ENCODE measurements at places on chromosomes 7 and 10. TPM values are rescaled to one million over a fixed set of nuclear protein-coding genes. Genes with fewer than 3 reads are reported as not detected.

The SPAM1 gene
- not detected for total RNA-seq

DNA sequence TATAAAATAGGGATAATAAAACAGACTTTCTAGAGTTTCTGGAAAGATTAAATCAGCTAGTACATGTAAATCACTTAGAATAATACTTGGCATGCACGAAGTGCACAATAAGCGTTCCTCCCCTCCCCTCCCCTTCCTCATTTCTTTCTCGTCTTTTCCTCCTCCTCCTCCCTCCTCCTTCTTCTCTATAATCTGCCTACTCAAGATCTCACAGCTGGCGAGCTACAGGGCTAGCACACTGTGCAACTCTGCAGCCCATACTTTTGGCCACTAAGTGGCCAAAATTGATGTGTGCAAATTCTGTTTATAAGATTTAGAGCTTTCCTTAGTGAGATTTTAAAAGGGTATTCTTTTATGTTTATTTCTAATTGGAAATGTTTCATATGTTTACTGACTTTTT lies 565.3 kb downstream of the PHTF2 start:
- H3K4me1 ChIP-seq: no peaks in the 10 kb centered on the region
- DNase-seq: no peak
- H3K27me3 ChIP-seq: no peaks in the 10 kb centered on the region

GRCh38 chr10:119667562-119668328 lies 16.6 kb downstream of the BAG3 start:
- no peak overlapping the region for H3K4me3 ChIP-seq
- H3K36me3 ChIP-seq: no peaks in the 10 kb centered on the region
- no peak for DNase-seq
- no peak overlapping the region for H3K27ac ChIP-seq

The ARHGEF35 gene
- total RNA-seq: 9.7 TPM

- no peaks in the 10 kb centered on the region for H3K36me3 ChIP-seq
- no peaks in the 10 kb centered on the region for H3K27me3 ChIP-seq
- no peak overlapping the region for H3K4me3 ChIP-seq
- DNase-seq: no peak
Observed at GRCh38 chr7:16961641-16962040, 79.9 kb upstream of the AGR3 start.

GRCh38 chr7:129773871-129774270 lies 162.4 kb downstream of the NRF1 start:
- DNase-seq: no peak
- no peak overlapping the region for H3K27ac ChIP-seq
- no peaks in the 10 kb centered on the region for H3K36me3 ChIP-seq
- H3K27me3 ChIP-seq: peaks cover 5% of the 10 kb centered on the region
- H3K4me3 ChIP-seq: no peak overlapping the region

DNA sequence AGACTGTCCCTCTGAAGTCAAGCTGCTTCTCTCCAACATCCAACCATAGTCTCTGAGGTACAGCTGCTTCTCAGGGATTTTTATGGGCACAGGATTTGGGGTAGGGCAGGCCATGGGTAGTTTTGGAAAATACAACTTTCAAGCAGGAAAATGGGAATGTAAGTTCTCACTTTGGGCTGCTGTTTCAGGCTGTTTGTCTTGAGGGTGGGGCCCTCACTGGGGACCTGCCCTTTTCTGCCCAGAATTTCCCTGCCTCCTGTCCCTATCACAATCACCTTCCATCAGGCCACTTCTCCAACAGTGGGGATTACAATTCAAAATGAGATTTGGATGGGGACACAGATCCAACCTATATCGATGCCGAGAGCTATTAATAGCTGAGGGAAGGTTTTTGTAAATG lies 24.5 kb downstream of the SSMEM1 start:
- no peak overlapping the region for H3K27ac ChIP-seq
- no peak for DNase-seq
- no peaks in the 10 kb centered on the region for H3K36me3 ChIP-seq
- H3K27me3 ChIP-seq: no peaks in the 10 kb centered on the region

DNA sequence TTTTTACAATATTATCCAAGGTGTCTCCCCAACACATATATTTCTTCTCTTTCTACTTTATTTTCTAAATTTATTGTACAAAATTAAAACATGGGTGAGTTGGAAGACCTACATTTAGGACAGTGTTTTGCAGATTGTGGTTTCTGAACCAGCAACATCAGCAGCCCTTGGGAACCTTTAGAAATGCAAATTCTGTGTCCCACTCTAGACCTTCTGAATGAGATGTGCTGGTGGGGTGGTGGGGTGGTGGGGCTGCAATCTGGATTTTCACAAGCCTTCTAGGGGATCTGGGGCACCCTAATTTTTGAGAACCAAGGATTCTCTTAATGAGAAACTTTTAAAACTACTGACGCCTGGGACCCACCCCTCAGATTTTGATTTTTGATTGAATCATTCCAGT lies 7.4 kb upstream of the PAPSS2 start:
- H3K27me3 ChIP-seq: no peaks in the 10 kb centered on the region
- H3K4me3 ChIP-seq: no peak overlapping the region
- DNase-seq: no peak
- no peak overlapping the region for H3K27ac ChIP-seq
- no peaks in the 10 kb centered on the region for H3K4me1 ChIP-seq

DNA sequence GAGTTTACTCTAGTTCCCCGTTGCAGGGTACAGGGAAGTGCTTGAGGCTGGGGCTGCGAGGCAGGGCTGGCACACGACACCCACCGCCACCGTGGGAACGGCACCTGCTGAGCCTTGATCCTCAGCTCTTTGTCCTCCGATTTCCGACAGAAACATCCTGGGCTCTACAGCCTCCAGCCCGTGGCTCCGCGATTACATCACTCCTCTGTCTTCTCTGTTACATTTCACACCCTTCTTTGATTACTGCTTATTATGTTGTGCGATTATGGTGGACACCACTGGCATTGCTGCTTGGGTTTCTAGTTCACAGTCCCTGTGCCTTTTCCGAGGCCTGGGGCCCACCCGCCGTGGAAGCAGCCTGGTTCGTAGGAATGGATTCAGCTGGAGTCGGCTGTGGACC lies 26.9 kb downstream of the FKBP6 start:
- no peak overlapping the region for H3K27ac ChIP-seq
- H3K4me1 ChIP-seq: no peaks in the 10 kb centered on the region
- DNase-seq: no peak
- no peaks in the 10 kb centered on the region for H3K27me3 ChIP-seq
- no peaks in the 10 kb centered on the region for H3K36me3 ChIP-seq

GRCh38 chr7:70586822-70587221 lies 545.1 kb upstream of the GALNT17 start:
- no peak overlapping the region for H3K27ac ChIP-seq
- no peaks in the 10 kb centered on the region for H3K27me3 ChIP-seq
- H3K36me3 ChIP-seq: no peaks in the 10 kb centered on the region
- no peak overlapping the region for H3K4me3 ChIP-seq
- no peak for DNase-seq

Measured in GM12878 (cell line).